ENCODE measurements at places on chromosomes 6 and 20.
A peak's percentile ranks its signal among the peaks of the same experiment; 100 is the strongest.

DNA sequence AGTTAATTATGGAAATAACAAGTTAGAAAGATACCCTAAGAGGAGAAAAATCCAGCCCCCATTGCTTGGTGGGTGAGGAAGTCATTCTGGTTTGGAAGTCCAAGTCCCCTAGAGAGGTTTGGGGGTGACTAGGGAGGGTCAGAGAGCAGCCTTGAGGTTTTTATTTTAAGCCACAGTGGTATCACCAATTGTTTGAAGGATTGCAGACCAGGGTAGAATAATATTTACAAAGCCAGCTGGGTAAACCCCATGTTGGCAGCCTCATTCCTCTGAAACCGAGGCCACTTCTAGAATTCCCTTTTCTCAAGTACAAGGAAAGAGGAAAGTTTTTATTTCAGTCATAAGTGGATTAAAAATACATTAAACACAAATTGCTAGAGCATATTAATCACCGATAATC lies 99.7 kb downstream of the TMEM170B start:
- DNase-seq = no peak

DNA sequence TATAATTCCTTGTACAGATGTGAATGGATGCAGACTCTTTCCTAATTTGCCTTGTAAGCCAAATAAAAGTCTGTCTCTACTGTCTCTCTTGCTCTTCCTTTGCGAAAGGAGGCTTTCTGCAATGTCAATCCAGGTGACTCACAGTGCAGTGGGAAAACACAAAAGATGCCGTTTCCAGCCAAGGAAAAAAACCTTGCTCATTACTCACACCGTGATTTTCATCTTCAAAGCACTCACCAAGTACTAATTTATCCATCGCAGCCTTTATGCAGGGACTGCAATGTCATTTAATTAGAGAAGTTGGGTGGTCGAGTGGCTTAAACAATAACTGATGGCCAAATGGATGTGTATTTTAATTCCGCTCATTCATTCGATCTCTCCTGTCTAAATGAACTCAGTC lies 23.8 kb downstream of the SAYSD1 start:
- no peak for DNase-seq

GRCh38 chr6:46393940-46394337 lies 97.3 kb downstream of the RCAN2 start:
- no peak for DNase-seq

GRCh38 chr6:133743621-133744020 lies 145.3 kb upstream of the TCF21 start:
- no peak for DNase-seq

- no peak for DNase-seq
Observed at GRCh38 chr6:125157725-125158124, 4.2 kb downstream of the TPD52L1 start.

DNA sequence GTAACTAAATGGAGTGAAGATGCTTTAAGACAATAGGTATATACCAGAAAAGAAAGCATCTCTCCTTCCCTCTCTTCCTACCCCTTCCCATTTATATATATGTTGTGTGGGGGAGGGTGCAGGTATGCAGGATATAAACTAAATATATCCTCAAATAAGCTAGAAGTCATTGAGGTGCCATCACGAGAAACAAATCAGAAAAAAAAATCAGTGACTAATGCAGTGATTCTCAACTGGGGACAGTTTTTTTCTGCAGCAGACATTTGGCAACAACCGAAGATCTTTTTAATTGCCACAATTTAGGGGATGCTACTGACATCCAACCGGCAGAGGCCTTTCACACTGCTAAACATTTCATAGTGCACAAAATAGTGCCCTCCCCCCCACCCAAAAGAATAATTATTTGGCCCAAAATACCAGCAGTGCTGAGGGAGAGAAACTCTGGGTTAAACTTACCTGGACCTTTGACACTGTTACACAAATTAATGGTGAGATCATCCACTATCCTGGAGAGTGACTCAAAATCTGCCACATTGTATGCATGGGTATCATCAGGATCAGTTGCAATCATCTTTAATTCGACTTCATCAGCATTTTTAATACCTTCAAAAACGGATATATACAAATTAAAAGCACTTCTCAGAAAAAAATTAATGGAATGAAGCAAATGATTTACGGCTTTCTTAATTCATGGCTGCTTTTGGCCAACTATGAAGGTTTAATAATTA lies 55.0 kb downstream of the COL12A1 start:
- DNase-seq = no peak

- no peak for DNase-seq
Observed at GRCh38 chr6:137471986-137472385, 22.2 kb downstream of the OLIG3 start.

DNA sequence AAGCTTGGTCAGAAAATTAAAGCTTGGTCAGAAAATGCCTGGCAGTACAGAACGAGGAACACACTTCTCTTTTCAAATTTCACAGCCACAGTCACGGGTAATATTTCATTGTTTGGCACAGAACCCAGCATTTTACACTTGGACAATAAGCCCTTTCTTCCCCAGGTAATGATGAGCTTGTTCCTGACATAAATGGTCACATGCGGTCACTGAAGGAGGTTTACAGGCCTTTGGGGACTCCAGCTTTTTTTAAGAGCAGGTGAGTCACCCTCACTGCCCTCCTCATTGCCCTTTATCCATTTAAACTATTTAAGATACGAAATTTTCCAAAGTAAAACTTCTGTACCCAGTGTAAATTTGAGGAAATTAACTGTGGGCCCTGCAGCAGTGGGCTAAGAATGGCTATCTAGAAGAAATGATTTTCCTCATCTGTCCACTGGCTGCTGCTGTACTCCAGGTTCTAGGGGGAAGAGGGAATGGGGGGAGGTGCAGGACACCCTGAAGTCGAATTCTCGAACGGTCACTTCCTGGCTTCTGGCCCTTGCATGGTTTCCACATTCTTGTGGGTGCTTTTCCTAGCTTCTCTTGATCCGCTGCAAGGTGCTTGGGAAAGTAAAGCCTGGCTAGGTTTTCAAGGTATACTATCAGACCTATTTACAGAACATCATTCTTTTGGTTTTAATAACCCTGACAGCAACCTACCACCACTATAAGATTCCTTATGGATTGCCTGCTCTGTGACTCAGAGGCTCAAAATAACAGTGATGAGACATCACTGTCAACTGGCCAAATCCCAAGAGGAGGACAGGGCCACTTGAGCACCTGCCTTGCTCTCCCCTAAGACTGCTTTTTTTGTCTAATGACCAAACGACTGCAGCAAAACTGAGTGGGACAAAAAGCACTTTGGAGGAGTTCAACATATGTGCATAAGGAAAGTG lies 75.8 kb downstream of the PREP start:
- no peak for DNase-seq

DNA sequence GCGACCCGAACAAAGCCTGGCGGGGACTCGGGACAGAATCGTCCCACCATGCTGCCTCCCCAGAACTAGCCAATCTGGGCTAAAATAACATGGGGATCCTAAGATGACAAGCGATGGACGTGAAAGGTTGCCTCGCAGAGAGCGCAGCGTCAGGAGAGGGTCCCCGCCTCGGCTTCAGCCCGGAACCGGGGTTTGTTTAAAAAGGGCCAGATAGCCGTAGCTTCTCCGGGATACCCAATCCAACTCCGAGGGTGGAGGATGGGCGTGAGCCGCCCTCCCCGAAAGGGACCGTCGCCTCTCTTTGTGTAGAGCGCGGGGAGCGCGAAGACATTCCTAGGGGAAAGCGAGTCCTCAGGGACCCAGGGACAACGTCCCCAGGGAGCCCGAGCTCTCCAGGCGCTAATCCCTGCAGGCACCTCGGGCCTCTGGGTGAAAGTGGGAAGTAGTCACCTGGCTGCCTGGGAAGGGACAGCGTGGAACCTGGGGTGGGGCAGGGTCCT lies 643 bp downstream of the CD24 start:
- DNase-seq = no peak

GRCh38 chr6:40419946-40420728 lies 167.0 kb downstream of the LRFN2 start:
- no peak for DNase-seq

GRCh38 chr20:57627339-57627738 lies 7.1 kb upstream of the ZBP1 start:
- no peak for DNase-seq

GRCh38 chr6:9699888-9700287 lies 715.0 kb downstream of the TFAP2A start:
- DNase-seq = no peak

DNA sequence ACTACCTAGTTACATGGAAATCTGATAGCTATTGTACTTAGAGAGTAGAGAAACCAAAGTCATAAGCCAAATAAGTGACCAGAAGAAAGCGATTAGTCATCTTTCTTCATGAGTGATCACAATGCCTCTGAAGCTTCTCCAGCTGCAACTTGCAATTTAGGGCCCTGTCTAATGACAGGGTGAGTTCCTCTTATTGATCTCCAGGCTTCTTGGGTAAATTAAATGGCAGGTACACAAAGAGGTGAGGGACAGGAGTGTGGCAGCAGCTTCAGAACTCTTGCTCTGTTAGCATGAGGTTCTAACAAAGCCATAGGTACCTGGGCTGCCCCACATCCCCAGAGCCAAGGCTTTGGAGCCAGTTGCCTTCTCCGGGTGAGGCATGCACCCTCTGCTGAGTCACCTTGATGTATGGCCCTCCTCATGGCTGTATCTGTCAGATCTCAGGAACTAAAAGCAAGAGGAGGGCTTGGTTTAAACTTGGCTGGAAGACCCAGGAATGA lies 60.8 kb downstream of the PRDM1 start:
- DNase-seq = no peak

- DNase-seq = no peak
Observed at GRCh38 chr6:67393356-67393755, 1241.7 kb upstream of the ADGRB3 start.

GRCh38 chr6:12911427-12911826 lies 194.9 kb downstream of the PHACTR1 start:
- DNase-seq = peak; percentile 87

- no peak for DNase-seq
Observed at GRCh38 chr6:37150314-37150713, 19.6 kb upstream of the PIM1 start.

- DNase-seq = no peak
Observed at GRCh38 chr6:69063401-69063800, 428.3 kb downstream of the ADGRB3 start.

DNA sequence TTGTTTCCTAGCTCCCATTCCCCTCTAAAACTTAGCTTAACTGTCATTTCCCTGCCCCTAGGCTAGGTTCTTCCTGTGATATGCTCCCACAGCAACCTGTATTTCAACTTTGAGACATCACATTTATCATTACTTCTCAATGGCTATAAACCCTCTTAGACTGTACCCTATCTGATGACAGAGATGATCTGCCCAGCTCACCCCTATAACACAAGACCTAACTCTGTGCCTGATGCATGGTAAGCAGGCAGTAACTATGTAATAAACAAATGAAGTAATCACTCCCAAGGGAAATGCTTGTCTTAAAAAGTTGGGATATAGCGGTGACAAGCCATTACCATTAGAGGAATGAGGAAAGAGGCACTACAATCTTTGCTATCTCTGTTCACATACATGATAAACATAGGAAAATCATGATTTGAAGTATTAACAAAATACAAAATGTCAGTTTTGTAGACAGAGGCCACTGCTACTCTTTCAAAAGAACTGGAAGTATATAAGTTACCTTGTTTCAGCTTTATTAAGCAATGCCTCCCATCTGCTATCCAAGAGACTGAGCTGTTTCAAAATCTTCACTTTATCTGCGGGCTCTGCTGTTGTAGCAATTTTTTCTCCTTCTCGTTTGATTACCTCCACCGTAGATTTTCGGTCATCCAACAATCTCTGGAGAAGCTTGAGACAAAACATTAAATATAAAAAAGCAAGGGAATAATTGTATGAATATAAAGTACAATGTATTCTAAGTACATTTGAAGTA lies 110.7 kb downstream of the DST start:
- DNase-seq = no peak

DNA sequence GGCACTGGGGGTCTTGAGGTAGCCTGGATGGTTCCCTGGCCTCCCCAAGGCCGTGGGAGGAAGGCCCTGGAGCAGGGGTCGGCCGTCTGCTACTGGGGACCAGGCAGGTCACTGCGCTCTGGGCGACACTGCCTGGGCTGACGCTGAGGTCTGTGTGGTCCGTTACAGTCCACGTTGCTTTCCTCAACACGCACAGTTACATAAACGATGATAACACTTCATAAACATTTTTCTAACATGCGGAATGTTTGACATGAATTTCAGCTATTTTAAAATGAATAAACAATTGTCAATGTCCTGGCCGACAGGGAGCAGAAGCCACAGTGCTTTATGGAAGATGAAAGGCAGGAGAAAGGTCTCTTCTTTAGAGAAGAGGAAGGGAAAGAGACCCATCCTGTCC lies 10.2 kb upstream of the RBBP8NL start:
- no peak for DNase-seq

DNA sequence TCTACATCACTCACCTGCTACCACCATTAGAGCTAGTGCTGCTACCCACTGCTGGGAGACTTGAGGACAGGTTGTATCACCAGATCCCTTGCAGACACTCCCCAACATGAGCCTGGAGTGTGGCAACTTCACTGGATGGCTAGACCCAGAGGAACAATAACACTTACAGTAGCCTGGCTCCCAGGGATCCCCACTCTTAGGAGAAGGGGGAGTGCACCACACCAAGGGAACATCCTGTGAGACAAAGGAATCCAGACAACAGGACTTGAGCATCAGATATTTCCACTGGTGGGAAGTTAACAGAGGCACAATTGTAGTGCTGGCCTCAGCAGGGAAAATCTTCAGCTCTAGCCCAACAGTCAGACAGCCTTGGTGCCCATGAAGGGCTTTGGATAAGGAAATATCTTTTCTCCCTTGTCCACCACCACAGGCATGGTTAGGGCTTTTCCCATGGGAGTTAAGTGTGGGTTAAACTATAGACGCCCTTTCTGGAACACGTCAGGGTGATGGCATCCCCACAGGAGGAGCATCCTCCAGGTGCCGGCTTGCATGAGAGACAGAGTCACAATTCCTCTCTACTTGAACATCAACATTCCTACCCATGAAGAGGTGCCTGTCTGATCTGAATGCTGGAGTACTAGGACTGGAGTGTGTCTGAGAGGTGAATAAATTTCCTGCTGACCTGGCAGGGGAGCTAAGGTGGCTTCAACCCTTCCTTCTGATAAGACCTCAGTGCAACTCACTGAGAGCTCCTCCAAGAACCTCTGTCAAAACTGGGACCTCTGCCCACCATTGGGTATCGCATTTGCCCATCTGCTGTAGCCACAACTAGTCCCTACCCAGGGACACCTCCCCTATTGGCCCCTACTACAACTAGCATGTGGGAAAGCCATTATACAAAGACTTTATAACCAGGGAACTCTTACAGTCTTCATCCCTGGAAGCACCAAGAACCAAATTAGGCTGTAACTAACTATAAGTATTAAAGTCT lies 55.4 kb upstream of the SIRPG start:
- no peak for DNase-seq

GRCh38 chr6:156808287-156808686 lies 31.1 kb downstream of the ARID1B start:
- DNase-seq = no peak

- DNase-seq = no peak
Observed at GRCh38 chr20:50821994-50822393, 27.1 kb downstream of the BCAS4 start.

- no peak for DNase-seq
Observed at GRCh38 chr20:31590717-31591225, 14.3 kb upstream of the ID1 start.
